ENCODE measurements at places on chromosomes 6 and 20. TPM values are rescaled to one million over a fixed set of nuclear protein-coding genes. Genes with fewer than 3 reads are reported as not detected.

MAK gene
- 3.6 TPM for polyA plus RNA-seq

DNA sequence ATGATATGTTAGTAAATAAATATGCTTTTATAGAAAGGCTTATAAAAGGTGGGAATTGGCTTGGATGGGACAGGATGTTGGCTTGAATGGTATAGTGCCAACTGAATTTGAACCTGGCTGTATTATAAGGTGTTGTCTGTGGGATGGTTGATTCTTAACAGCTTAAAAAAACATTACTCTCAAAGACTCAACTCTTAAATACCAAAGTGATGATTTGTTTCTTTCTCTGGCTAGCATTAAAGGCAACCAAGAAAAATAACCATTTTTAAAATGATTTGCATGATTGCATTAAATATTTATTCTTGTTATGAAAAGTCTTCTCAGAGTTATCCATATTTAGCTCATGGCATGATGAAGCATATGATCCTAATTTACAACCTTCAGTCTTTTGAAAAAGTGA, 216.2 kb downstream of the RIMS1 start:
- DNase-seq: no peak

PNLDC1 gene
- polyA plus RNA-seq: 0.38 TPM

DNA sequence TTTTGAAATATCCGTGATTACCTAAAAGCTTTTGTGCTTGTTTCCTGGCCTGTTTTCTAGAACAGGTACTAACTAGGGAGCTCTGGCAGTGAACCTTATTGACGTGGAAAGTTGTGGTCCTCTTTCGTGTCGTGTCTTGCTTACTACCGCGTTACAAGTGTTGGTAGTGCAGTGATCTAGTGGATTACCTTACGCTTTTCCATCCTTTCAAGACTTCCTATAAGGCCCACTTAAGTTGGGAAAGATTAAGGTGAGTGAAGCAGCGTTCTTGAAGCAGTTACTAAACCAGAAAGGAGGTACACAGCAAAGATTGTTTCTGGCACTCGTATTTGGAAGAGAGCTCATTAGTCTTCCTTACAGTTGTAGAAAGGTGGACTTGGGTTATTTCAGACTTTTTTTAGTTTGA, 1.9 kb downstream of the PNRC1 start:
- no peak for DNase-seq

SIRPA gene
- 11.8 TPM for polyA plus RNA-seq

DNA sequence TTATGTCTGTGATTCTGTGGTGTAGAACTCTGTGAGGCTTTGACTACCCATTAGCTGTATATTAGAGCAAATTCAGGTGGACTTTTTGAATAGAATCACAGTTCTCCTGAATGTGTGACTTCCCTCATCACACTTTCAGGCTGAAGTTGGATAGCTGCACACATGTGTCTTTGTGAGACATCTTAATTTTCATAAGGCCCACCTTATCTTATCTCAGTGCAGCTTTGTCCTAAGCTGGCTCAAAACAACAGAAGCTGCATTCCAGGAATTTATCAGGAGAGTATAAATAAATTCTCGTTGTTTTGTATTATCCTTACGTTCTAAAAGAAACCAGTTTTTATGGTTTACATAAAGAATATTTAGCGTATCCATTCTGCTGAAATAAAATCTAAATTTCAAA, 26.2 kb upstream of the SLC35D3 start:
- no peak for DNase-seq

DNA sequence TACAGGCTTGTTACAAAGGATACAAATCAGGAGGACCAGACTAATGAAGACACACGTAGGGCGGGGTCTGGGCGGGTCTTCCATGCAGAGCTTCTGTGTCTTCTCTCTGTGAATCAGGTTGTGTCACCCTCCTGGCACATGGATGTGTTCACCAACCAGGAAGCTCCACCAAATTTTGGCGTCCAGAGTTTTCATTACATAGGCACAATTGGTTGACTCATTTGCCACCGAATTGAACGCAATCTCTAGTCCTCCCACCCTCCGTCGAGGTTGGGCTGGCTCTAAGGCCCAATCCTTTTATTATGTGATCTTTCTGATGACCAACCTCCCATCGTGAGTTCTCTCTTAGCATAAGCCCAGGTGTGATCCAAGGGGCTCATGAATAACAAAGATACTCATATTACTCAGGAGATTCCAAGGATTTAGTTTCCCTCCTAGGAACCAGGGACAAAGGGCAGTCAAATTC, 36.3 kb upstream of the DDR1 start:
- no peak for DNase-seq

EDN3 gene
- polyA plus RNA-seq: 27.0 TPM

ADAM33 gene
- polyA plus RNA-seq: 18.6 TPM

GRCh38 chr6:50116797-50117542, 67.2 kb upstream of the DEFB112 start:
- no peak for DNase-seq

TMX4 gene
- polyA plus RNA-seq: 25.9 TPM

GRCh38 chr6:40425192-40425919, 161.8 kb downstream of the LRFN2 start:
- DNase-seq: peak; percentile 20

HCRTR2 gene
- polyA plus RNA-seq: not detected

DNA sequence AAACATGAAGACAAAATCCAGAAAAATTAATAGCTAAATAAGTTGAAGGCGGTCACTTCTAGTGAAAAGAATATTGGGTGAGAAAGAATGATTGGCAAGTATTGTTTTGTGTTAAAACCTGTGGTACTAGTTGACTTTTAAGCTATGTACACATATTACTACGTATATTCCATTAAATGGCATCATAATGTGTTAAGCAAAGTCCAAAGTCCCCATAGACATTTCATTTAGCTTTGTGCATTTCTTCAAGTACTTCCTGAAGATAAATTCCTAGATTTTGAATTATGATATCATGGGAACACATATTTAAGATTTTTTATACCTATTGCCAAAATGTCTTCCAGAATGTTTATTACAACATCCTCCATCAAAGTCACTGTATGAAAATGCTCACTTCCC, 272.7 kb upstream of the IRAK1BP1 start:
- DNase-seq: no peak

DNA sequence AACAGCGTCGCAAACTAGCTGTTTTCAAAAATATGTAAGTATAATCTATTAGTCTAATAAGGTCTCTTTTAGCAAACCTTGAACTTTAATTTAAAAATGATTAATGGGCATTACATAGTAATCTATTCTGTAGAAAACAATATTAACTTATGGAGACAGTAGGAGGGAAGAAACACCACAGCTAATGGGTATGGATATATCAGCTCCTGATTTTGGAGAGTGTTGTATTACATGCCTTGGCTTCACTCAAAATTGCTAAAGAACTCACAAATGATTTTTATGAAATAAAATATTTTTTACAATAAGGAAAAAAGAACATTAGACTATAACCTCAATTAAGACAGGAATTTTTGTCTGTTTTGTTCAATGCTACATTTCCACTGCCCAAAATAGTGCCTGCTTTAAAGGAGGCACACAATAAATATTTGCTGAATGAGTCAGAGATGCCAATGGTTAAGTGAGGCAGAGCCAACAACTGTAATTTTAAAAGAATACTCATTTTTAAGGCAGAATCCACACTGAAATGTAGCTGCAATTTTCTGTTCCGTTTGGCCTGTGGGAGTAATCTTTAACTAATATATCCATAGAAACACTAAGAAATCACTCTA, 15.7 kb downstream of the ATG5 start:
- DNase-seq: no peak

- no peak for DNase-seq
These were observed 78.7 kb upstream of the IFNGR1 start for GRCh38 chr6:137297887-137298286.

DNA sequence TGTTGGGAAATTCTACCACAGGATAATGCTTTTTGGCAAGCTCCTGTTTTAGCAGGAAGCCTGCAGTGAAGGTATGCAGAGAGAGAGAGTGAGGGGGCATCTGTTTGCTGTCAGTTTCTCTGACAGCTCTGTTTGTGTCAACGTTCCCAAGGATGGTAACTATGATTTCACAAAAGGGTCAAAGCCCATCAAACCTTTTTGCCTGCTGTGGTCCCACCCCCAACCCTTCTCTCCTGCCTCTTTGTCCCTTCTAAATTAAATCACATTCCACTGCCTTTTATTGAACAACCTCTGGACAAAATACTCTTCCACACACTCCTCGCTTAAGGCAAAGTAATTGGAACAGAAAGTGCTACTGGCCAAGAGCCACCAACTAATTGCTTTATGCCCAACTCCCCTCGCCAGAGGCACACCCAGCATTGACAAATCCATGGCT, 128.3 kb downstream of the TSHZ2 start:
- DNase-seq: no peak

DNA sequence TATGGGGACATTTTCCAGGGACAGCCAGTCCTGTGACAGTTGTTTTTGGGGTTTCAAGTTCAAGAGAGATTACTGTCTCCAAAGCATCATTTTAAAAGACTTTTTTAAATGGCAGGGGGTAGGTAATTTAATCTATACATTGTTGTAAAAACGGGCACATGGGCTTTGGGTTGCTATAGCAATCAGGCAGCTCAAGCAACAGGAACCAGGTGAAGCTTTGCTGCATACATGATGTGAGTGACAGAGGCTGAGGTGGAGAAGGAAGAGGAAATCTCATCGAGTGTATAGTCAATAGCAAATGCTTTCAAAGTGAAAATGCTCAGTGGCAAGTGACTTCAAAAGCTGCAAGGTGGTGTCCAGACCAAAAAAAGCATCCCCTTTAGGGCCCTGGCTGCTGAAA, 277.4 kb upstream of the JAG1 start:
- DNase-seq: no peak

DNA sequence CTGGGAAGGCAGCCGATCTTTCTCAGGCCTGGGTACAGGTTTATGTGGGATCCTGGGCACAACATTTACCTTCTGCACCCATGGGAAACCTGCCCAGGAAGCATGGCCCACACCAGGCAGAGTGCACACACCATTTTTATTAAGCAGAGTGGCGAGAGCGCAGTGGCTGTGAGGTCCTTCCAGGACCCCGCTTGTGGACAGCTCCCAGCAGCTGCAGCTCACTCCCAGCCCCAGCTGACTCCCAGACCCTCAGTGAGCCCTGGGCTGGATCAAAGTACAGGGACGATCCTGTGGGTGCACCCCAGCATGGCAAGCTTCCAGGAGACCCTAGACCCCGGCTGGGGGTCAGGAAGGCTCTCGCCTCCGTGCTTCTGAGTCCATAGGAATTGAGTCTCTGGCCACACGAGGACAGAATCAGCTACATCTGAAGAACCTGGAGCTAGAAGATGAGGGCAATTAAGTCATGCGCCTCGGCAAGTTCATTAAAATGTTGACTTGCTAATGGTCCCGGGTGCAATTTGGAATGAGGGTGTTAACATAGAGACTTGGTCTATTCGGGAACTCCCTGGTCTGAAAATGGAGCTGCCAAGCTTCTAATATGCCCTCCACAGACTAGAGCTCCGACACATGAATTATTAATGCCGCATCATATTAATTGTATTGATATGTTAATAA, 65.4 kb upstream of the SLCO4A1 start:
- DNase-seq: peak; percentile 27

DNA sequence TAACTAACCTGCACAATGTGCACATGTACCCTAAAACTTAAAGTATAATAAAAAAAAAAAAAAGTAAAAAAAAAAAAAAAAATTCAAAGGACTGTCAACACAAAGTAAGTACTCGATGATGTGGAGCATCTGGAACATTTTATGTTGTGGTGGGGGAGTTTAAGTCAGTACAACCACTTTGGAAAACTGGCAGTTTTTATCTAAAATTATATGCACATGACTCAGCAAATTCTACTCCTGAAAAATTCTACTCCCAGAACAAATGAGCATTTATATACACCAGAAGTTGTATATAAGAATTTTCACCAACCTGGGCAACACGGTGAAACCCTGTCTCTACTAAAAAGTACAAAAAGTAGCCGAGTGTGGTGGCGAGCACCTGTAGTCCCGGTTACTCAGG, 36.9 kb upstream of the CCDC28A start:
- no peak for DNase-seq

CYP39A1 gene
- polyA plus RNA-seq: 11.9 TPM

DNA sequence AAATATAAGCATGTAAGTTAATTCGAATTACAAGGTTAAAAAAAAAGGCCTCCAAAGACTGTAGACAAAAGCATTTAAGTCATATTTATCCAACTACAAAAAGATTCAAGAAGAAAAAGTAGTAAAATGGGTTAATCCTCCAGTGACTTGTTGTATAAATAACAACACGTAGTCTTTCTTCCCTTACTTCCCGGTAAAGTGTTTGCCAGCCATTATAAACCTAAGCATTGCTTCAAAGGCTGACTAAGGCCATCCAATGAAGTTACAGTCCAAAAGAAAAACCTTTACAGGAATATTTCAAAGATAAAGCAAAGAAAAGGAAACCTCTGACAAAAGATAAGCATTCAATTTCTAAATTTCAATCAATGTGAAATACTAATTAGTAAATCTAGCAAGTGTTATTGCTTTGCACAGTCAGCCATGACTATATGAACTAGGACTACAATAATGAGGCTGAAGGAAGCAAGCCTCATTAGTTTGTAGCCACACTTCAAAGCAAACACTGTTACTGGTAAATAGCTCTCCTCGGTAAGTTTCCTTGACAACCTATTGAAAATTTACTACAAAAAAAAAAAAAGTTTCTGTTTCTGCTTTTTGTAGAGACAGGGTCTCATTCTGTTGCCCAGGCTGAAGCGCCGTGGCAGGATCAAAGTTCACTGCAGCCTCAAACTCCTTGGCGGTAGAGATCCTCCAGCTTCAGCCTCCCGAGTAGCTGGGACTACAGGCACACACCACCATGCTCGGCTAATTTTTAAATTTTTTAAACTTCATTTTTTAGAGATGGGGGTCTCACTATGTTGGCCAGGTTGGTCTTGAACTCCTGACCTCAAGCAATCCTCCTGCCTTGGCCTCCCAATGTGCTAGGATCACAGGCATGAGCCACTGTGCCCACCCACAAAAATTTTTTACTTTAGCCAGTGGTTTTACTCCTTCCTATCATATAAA, 46.0 kb downstream of the NUDT3 start:
- DNase-seq: no peak

GRCh38 chr20:17798601-17799000, 98.8 kb downstream of the BANF2 start:
- DNase-seq: no peak

COL20A1 gene
- 0.31 TPM for polyA plus RNA-seq

DNA sequence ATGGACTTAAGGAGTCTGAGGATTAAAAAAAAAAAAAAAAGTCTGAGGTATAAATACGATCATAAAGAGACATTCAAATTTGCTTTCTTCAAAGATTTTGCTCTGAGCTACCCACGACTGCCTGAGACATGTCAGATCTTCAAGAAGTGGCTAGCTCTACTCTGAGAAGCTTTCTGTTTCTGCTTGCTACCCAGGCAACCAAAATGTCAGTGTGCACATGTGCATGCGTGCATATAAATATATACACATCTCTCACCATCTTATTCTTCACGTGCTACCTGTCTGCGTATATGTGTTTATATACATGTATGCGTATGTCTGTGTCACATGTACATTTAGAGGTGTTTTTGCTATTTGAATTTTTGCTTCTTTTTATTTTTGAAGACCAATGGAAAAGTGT, 299.6 kb upstream of the STXBP5 start:
- DNase-seq: no peak

PRPH2 gene
- polyA plus RNA-seq: 4.6 TPM

Data from left lung (tissue), 14 donors.